ENCODE measurements at places on chromosomes 12 and 14. TPM values are rescaled to one million over a fixed set of nuclear protein-coding genes. Genes with fewer than 3 reads are reported as not detected.

The CD27 gene
- not detected for total RNA-seq

The HOXC11 gene
- total RNA-seq: 2.6 TPM

The MSI1 gene
- 3.1 TPM for total RNA-seq

The NGB gene
- total RNA-seq: not detected

The INSM2 gene
- not detected for total RNA-seq

The KRT71 gene
- not detected for total RNA-seq

The TEDC1 gene
- total RNA-seq: 61.9 TPM

The KRT77 gene
- total RNA-seq: not detected

The PITPNM2 gene
- 1.1 TPM for total RNA-seq

The TUNAR gene
- total RNA-seq: 0.34 TPM

The VSIG10 gene
- 18.9 TPM for total RNA-seq

The NTN4 gene
- 36.5 TPM for total RNA-seq

The TCL1B gene
- total RNA-seq: 0.42 TPM

The OR11G2 gene
- not detected for total RNA-seq

The OR10A7 gene
- not detected for total RNA-seq

The OTX2 gene
- total RNA-seq: 2.5 TPM

The CELA1 gene
- not detected for total RNA-seq

The NID2 gene
- total RNA-seq: 9.9 TPM

The TAS2R9 gene
- total RNA-seq: not detected

The MNAT1 gene
- 111 TPM for total RNA-seq

The TBX3 gene
- 13.7 TPM for total RNA-seq

The ADAMTS20 gene
- total RNA-seq: not detected

The OR6C2 gene
- total RNA-seq: not detected

The TPH2 gene
- total RNA-seq: not detected

The ANAPC5 gene
- total RNA-seq: 239 TPM

The FOXG1 gene
- total RNA-seq: 1.8 TPM

The TMEM229B gene
- total RNA-seq: 2.9 TPM

The HAL gene
- total RNA-seq: not detected

The TTC9 gene
- total RNA-seq: 2.6 TPM

The OASL gene
- 29.6 TPM for total RNA-seq

The VDR gene
- 10.1 TPM for total RNA-seq

The PRH2 gene
- not detected for total RNA-seq

The SERPINA10 gene
- not detected for total RNA-seq

The PLEKHG7 gene
- not detected for total RNA-seq

The TAS2R30 gene
- total RNA-seq: 0.46 TPM

The OTOGL gene
- total RNA-seq: 1.4 TPM

The SGPP1 gene
- 24.6 TPM for total RNA-seq

The GLIPR1L1 gene
- not detected for total RNA-seq

The CCDC175 gene
- 0.12 TPM for total RNA-seq

The SERPINA1 gene
- total RNA-seq: 26.1 TPM

The NTF3 gene
- 12.7 TPM for total RNA-seq

The BICD1 gene
- 14.2 TPM for total RNA-seq

The EPS8 gene
- total RNA-seq: 31.6 TPM

The TMEM179 gene
- total RNA-seq: 7.4 TPM

The PTPN21 gene
- 4.8 TPM for total RNA-seq

The C2CD5 gene
- total RNA-seq: 14.0 TPM

The IAPP gene
- total RNA-seq: not detected

The GNB3 gene
- 0.71 TPM for total RNA-seq

The STYK1 gene
- total RNA-seq: 1.0 TPM

The TBC1D30 gene
- total RNA-seq: 11.8 TPM

The RASSF8 gene
- total RNA-seq: 24.9 TPM

The GALNT16 gene
- 1.7 TPM for total RNA-seq

The VPS33A gene
- 36.4 TPM for total RNA-seq

The TBX5 gene
- 2.9 TPM for total RNA-seq

All from Daoy (cell line).